ENCODE measurements at places on chromosomes 2 and 18.

- no peak for DNase-seq
These were observed 7.8 kb upstream of the CNNM3 start for GRCh38 chr2:96808176-96808837.

DNA sequence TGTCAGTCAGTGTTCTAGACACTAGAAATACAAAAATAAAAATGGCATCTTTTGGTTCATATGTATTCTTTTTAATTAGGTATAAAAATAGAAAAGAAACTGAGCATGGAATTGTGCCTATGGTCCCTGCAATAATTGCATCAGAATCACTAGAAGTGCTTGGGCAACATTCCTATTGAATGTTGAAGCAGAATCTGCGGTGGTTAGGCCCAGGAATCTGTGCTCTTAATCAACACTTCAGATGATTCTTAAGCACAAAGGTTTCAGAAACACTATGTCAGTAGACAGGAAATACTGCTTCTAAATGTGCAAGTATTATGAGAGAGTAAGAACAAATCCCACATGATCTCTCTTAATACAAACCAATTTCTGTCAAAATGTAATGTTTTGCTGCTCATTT is 20.3 kb upstream of the RBBP8 start:
- DNase-seq = peak; percentile 89

DNA sequence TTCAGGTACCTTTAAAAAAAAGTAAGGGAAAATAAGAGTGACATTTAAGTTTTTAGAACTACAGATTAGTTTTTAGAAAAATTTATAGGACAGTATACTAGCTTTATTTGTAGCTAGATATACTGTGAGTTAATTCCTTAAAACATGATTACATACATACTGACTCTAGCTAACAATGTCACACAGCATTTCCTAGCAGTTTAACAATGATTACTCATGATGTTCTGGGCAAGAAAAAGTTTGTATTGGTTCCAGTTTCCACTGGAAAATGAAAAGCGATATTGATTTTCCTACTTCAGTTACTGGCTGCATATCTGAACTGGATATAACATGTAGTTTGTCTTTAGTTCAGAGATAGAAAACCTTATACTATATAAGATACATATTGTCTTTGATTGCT is 19.4 kb downstream of the SLC39A6 start:
- no peak for DNase-seq

GRCh38 chr2:26456440-26457250 is 21.3 kb downstream of the OTOF start:
- DNase-seq = no peak

DNA sequence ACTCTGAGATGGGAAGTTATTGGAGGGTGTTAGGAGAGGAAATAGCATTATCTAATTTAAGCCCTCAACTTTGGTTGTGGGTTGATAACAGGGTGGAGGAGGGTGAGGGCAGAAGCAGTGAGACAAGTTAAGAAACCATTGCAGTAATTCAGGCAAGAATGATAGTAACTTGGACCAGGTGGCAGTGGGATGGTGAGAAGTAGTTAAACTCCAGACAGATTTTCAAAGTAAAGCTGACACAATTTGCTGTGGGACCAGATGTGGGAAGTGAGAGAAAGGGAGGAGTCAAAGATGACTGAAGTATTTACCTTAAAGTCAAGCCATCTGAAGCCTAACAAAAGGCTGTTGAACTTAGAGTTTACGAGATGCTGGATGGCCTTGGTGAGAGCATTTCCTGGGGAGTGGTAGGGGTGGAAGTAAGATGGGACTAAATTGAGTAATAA is 163.2 kb upstream of the KLF7 start:
- no peak for DNase-seq

DNA sequence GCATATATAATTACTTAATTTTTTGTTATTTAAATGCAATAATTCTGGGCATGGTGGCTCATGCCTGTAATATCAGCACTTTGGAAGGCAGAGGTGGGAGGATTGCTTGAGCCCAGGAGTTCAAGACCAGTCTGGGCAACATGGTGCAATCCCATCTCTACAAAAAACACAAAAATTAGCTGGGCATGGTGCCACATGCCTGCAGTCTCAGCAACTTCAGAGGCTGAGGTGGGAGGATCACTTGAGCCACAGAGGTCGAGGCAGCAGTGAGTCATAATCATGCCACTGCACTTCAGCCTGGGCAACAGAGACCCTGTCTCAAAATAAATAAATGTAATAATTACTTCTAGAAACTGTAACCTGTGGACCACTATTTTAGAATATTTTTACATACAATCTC is 21.5 kb upstream of the TMEM87B start:
- DNase-seq = peak; percentile 22

DNA sequence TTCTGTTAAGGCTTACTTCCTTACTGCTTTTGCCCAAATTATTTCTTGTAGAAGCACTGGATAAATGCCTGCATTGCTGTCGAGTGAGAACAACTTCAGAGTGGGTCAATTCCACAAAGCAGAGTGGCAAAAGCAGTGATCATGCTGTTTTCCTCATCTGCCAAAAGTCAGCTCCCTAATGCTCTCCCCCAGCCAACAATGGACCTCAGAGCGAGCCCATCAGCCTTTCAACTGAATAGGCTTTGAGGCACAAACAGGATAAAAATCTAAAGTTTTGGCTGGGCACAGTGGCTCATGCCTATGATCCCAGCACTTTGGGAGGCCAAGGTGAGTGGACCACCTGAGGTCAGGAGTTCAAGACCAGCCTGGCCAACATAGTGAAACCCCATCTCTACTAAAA is 222.7 kb downstream of the TCF4 start:
- no peak for DNase-seq

GRCh38 chr2:191341436-191341835 is 96.2 kb downstream of the MYO1B start:
- DNase-seq = no peak

GRCh38 chr2:207747653-207748560 is 21.8 kb downstream of the FZD5 start:
- DNase-seq = no peak

DNA sequence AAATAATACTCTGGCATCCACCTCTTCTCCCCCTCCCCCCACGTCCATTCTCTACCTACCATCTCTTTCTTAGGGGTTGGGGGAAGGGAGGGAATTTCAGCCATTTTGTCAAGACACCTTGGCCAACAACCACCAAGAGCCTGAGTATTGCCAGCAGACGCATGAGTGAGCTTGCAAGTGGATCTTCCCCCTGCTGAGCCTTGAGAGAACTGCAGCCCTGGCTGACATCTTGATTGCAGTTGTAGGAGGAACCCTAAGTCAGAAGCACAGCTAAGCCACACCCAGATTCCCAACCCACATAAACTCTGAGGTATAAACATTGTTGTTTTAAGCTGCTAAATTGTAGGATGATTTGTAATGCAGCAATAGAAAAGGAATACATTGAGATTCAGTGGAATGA is 165.6 kb downstream of the TMEFF2 start:
- no peak for DNase-seq

- DNase-seq = peak; percentile 9
These were observed 44.3 kb upstream of the ZDBF2 start for GRCh38 chr2:206230060-206230762.

DNA sequence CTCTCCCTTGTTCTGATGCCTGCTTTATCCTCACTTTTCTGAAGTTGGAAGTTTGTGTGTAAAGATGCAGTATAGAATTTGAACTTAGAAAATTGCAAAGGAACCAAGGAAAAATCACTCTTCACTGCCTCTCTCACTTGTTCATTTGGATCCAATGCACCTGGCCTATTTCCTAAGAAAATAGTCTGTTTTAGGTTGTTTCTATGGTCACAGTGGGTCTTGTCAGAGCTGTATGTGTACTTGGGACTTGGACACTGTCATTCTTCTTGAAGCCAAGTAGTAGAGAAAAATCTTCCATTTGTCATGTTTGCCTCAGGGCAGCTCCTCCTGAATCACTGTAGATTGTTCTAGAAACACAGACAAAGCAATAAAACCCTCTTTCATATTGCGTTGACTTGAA is 80.3 kb upstream of the SESTD1 start:
- DNase-seq = no peak

DNA sequence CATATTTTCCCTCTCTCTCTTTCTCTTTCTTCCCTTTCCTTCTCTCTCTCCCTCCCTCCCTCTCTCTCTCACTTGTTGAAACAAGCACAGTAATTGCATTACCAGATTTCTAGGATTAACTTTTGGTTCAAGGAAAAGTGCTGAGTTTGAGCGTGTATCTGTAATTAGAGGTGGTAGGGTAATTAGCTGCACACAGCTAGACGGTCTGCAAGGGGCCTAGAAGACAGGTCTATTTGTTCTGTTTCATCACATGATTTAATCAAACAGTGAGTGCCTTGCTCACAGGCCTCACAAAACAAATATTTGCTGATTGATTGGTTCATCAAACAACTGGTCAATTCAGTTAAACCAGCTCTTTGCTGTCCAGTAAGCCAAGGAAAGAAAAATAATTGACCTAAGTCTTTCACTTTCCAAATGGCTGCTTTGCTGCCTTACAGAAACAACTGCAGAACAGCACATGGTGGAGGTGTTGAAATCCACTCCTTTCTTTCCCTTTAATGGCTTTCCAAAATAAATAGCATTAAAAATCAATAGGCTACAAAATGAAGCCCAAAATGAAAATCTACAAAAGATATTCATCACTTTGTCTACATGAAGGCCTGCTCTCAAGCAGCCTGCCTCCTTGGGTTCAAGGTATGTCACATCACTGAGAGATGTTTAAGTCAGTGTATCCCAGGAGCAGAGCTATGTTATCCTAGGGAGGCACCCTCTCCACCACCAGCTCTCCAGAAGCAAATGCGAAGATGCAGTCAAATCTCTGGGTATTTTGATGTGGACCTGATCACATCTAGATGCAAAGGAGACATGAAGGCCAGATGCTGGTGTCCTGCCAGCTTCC is 264.4 kb upstream of the SIX2 start:
- DNase-seq = no peak

GRCh38 chr2:146978577-146979555 is 866.0 kb upstream of the ACVR2A start:
- DNase-seq = peak; percentile 90

DNA sequence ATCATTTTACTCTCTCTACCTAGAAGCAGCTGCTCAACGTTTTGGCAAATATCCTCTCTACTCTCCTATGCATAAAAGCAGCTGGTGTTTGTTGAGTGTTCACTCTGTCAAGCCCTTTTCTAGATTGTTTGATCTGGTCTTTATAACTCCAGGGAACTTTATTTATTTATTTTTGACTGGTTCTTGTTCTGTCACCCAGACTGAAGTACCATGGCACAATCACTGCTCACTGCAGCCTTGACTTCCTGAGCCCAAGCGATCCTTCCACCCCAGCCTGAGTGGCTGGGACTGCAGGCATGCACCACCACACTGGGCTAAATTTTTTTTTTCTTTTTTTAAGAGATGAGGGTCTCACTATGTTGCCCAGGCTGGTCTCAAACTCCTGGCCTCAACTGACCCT is 12.7 kb downstream of the CATIP start:
- no peak for DNase-seq

DNA sequence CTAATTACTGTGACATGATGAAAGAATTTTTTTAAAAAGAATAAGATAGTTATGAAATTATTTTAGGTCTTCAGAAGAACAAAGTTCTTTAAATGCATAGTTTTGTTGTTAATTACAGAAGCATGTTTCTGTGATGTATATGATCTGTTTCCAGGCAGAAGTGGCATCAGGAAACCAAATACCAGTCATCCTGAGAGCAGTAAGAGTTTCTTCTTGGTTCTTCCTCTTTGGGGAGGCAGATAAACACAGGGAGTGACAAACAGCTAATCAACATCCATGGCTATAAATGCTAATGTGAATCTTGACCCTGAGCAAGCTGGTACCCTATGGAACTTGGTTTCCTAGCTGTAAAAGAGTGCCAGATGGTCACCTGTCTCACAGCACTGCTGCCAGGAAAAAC is 29.2 kb downstream of the WIPF1 start:
- DNase-seq = no peak

- DNase-seq = no peak
These were observed 799.6 kb upstream of the HS6ST1 start for GRCh38 chr2:129118296-129118695.

GRCh38 chr2:20378341-20378740 is 27.7 kb upstream of the PUM2 start:
- DNase-seq = no peak

DNA sequence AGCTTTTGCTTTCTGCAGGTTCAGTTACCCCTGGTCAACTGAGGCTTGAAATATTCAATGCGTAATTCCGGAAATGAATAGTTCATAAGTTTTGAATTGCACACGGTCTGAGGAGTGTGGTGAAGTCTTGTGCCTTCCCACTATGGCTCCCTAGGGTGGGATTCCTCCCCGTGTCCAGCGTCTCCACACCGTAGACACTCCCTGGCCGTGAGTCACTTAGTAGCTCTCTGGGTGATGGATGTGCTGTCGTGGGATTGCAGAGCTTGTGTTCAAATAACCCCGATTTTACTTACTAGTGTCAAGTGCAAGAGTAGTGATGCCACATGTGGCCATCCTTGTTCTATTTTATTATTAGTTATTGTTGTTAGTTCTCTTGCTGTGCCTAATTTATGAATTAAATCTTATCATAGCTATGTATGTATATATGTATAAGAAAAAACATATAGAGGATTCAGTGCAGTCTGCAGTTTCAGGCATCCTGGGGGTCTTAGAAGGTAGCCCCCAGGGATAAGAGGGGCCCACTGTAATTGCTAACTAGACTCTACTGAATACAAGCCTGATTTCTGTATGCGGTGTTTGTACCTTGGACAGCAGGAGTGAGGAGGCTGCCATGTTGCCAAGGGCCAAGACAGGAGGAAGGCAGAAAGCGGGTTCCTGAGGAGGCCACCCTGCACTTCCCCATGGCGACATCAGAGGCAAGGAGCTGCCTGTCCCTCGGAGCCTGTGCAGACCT is 47.7 kb upstream of the PDIA6 start:
- DNase-seq = no peak

DNA sequence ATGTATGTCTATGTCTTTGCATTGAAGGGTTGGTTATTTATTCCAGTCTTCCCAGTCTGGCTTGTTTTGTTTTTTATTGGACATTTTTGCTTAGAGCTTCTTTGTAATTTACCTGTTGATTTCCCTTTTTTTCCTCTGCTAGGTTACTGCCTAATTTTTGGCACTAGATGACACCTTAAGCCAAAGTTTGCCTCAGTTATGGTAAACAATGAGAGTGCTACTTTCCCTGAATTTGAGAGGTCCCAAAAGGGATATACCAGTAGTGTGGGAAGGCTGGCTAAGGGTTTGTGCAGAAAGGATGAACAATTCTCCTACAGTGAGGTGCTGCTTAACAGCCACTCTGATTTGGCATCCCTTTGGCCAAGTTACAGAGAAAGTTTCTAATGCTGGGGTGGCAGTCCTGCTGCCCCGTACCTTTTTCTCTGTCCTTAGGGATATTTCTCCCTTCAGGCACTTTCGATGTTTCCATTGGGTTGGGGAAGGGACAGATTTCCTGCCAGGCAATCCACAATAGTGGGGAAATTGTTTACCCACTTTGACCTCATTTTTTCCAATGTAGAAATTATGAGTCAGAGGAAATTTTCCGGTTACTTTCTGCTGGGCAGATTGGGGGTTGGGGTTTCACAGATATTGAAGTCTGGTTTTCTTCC is 354.9 kb downstream of the PTPRM start:
- DNase-seq = peak; percentile 52

- DNase-seq = peak; percentile 61
These were observed 107.9 kb upstream of the IL1R2 start for GRCh38 chr2:101883860-101884259.

- no peak for DNase-seq
These were observed 75.6 kb downstream of the CELF4 start for GRCh38 chr18:37489998-37490397.

- no peak for DNase-seq
These were observed 641.7 kb upstream of the ZEB2 start for GRCh38 chr2:145161656-145162055.

- no peak for DNase-seq
These were observed 31.2 kb downstream of the GPC1 start for GRCh38 chr2:240466579-240467148.

All from AG10803 (cell line).